ENCODE measurements at places on chromosomes 3 and 15.

- DNase-seq, result no peak
Observed at GRCh38 chr3:171809611-171809860, 747 bp downstream of the PLD1 start.

DNA sequence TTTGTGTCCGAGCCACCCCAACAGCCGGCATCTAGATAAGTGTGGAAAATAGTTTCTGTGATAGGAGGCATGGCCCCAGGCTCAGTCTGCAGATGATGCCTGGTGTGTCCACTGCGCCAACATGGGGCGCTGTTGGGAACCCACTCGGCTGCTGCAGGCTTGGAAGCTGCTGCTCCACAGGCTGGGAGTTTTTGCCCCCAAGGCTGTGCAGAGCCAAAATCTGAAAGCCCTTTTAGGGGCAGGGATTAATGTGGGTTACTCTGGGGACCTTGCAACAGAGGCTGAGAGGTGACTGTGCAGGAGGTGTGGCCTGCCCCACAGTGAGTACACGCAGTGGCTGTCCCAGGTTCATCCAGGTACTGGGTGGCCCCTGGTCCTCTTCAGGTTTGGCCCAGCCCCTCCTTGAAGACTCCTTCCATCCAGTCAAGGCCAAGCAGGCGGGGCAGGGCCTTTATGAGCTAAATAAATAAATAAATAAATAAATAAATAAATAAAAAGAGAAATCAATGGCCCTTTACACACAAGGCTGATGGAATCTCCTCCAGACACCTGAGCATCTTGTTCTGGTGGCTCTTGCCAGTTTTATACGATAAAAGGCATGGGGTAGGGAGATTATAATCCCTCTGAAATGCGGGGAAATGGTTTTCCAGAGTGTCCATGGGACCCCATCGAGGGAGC is 73.8 kb downstream of the AAGAB start:
- DNase-seq, result no peak

- DNase-seq, result no peak
Observed at GRCh38 chr3:191727338-191727737, 266.4 kb downstream of the PYDC2 start.

- DNase-seq, result no peak
Observed at GRCh38 chr15:96790004-96790403, 459.5 kb downstream of the NR2F2 start.

GRCh38 chr15:69881302-69881670 is 216.4 kb downstream of the TLE3 start:
- no peak for DNase-seq
